ENCODE measurements at places on chromosomes 2 and 18. TPM values are rescaled to one million over a fixed set of nuclear protein-coding genes. Genes with fewer than 3 reads are reported as not detected.

Gene BMP10
- total RNA-seq = not detected

Gene CFC1
- 0.52 TPM for total RNA-seq

Gene OXER1
- total RNA-seq = 0.69 TPM

Gene RNPEPL1
- total RNA-seq = 10.3 TPM

Gene POMC
- total RNA-seq = 4.4 TPM

Gene POU3F3
- not detected for total RNA-seq

Gene MARCHF4
- total RNA-seq = 0.38 TPM

Gene TUBA3E
- not detected for total RNA-seq

Gene TUBB6
- 520 TPM for total RNA-seq

Gene APCDD1
- 40.2 TPM for total RNA-seq

Gene MC5R
- not detected for total RNA-seq

Gene VWA3B
- total RNA-seq = 1.0 TPM

Gene ASXL3
- total RNA-seq = 0.07 TPM

DNA sequence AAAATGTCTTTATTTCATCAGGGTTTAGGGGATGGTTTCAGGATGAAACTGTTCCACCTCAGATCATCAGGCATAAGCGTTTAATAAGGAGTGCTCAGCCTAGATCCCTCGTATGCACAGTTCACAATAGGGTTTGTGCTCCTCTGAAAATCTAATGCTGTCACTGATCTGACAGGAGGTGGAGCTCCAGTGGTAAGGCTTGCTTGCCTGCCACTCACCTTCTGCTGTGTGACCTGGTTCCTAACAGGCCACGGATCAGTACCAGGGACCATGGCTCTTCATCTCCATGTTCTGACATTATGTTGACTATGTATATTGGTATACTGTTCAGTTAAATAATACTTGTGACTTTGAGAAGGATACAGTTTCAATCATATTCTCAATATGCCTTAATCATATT lies 41.6 kb downstream of the PPIG start:
- DNase-seq = no peak

DNA sequence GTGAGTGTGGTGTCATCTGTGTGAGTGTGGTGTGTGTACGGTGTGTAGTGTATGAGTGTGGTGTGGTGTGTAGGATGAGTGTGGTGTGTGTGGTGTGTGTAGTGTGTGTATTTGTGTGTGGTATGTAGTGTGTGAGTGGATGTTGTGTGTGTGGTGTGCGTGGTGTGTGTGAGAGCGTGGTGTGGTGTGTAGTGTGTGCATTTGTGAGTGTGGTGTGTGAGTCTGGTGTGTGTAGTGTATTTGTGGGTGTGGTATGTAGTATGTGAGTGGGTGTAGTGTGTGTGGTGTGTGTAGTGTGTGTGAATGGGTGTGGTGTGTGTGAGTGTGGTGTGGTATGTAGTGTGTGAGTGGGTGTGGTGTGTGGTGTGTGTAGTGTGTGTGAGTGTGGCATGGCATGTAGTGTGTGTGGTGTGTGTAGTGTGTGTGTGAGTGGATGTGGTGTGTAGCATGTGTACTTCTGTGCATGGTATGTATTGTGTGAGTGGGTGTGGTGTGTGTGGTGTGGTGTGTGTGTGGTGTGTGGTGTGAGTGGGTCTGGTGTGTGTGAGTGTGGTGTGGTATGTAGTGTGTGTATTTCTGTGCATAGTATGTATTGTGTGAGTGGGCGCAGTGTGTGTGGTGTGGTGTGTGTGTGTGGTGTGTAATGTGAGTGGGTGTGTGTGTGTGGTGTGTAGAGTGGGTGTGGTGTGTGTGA lies 227.8 kb downstream of the BCL2 start:
- no peak for DNase-seq

- peak; percentile 97 for DNase-seq
These were observed 21.0 kb upstream of the PTMA start for GRCh38 chr2:231687133-231687852.

DNA sequence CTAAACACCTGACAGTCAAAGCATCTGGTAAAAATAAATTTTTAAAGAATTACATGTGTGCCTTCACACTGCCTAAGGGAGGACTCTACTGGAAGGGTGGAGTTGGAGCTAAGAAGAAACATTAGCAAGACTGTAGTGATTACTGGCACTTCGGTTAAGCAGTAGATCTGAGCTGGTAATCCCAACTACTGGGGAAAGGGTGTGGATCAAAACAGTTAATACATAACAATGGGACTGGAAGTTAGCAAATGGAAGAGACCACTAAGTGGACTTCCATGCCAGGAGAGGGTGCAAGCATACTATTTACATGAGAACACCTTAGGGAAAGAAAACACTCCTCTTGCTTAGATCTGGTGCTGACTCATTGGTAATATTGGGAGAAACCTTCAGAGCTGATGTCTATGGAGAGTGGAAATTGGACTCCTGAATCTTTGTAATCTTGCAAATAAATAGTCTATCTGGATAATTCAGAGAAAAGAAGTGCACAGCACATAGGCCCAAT lies 519.6 kb upstream of the LINC00305 start:
- DNase-seq = no peak

DNA sequence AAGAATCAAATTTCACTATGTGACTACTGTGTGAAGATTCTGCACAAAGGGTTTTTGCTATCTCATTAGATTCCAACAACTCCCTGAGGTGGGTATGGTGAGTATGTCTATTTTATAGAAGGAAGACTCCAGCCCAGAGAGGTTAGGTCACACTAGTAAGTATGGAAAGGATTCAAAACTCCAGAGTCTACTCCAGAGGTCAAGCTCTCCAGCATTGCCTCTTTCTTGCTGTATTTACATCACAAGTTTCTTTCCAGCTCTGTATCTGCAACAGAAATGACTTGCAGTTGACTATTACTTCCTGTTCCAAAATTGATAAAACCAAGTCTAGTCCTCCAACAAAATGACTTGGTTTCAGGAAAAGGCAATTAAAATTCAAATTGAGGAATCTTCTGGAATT lies 2.1 kb downstream of the COL4A4 start:
- DNase-seq = no peak

DNA sequence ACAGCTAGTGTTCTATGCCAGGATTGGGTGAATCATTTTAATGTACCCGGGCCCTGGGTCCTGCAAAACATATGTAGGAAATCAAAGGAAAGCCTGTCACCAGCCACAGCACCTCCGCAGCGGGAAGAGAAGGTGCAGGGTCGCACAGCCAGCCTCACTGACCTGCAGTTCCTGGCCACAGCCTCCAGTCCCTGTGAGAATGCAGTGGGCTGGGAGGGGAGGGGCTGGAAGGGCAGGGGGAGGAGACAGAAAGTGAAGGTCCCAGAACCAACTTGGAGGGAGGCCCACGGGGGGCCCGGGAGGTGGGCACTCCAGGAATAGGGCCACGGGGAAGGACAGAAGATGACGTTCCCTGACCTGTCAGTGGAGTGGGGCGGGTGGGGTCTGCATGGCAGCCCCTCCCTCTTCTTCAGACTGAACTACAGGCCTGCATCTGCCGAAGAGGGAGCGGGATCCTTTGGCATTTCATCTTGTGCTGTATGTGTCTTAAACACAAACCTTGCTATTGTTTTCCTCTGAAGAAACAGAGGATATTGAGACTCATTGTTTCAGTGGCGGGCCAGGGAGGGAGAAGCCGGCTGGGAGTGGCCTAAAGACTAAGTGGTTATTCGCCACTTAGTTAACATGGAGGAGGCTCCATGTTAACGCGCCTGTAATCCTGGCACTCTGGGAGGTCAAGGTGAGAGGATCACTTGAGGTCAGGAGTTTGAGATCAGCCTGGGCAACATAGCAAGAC lies 7.5 kb downstream of the MAL start:
- peak; percentile 77 for DNase-seq

GRCh38 chr2:174800436-174801205 lies 36.3 kb upstream of the CHRNA1 start:
- no peak for DNase-seq

DNA sequence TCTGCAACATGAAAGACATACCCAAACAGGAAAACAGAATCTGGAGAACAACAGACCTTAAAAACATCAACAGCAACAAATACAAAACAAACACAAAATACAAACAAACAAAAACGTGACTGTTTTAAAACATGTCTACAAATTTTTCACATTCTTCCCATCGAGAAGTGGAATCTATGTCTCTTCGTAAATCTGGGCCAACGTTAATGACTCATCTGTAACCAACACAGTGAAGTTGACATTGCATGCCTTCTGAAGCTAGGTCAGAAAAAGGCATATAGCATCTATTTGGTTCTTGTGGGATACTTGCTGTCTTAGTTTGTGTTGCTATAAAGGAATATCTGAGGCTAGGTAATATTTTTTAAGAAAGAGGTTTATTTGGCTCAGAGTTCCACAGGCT lies 269.0 kb upstream of the FBXO11 start:
- DNase-seq = no peak

DNA sequence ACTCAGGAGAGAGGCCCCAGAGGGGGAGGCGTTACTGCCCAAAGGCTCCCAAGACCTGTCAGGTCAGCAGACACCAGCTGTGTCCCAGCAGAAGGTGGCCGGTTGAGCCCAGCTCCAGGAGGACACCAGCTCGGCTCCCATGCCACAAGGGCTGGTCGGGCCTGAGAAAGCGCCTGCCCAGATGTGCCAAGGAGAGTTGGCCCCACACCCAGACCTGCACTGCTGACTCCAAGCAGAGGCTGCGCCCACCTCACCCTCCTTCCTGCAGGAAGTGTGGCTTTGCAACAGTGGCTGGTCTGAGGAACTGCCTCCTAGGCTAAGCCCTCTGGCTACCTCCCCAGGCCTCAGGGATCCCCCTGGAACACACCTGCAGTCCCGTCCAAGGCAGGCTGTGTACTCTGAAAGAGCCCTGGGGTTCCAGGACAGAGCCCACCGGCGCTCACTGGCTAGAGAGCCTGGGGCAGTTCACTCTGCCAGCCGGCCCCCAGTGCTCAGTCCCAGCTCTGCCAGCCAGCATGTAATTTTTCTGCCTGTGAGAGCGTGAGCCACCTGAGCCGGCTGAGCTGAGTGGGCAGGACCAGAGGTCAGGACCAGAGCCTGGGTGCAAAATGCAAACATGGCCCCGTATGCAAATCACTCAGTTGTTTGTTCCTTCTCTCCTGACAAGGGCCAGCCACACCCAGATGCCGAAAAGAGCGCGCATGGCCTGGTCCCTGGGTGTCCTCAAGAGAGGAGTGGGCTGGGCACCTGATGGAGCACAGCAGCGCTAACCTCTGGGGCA lies 36.9 kb upstream of the PTMA start:
- peak; percentile 56 for DNase-seq

GRCh38 chr2:9240745-9241144 lies 34.1 kb downstream of the ASAP2 start:
- DNase-seq = no peak

DNA sequence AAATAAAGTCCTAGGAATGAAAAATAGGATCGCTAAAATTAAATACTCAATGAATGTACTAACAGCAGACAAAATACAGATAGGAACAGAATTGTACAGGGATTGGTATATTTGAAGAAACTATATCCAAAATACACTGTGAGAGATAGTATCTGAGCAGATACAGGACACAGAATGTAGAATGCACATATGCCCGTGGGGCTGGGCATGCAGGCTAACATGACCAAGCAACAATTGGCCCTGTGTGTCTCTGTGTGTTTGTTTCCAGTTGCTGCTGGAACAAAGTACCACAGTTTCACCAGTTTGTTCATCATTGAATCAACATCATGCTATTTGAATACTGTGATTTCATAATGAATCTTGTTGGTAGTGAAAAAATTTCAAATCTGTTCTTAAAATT lies 127.6 kb downstream of the PMAIP1 start:
- no peak for DNase-seq
